ENCODE measurements at places on chromosomes 6 and 20.
A peak's percentile ranks its signal among the peaks of the same experiment; 100 is the strongest.

- DNase-seq = no peak
These were observed 160.0 kb downstream of the TBXT start for GRCh38 chr6:166007349-166008263.

DNA sequence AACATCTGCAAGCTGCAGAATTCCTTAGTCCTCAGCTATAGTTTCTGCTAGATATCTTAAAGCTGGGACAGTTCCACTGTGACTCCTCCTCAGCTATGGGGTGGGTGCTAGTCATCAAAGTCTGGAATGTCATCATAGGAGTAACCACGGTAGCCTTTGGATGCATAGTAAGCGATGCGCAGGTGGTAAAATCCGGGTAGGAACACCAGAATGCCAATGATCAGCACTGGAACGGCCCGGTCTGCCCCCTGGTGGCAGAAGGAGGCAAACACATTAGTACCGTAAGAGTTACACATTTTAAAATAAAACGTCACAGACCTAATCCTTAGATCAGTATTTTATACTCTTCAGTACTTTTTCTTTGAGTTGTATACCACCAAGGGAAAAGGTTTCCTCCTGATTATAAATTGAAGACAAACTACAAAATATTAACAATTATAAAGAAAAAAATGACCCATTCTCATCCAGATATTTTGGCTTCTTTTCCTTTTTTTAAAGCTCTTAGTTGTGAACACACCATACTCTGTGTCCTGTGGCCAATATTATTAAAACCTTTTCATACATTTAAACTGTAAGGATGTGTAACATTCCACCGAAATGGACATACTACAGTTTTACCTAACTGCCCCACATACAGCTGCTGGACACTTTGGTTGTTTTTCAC is 18.9 kb downstream of the PCNA start:
- peak; percentile 53 for DNase-seq

- DNase-seq = no peak
These were observed 2.1 kb downstream of the COL12A1 start for GRCh38 chr6:75203721-75204120.

DNA sequence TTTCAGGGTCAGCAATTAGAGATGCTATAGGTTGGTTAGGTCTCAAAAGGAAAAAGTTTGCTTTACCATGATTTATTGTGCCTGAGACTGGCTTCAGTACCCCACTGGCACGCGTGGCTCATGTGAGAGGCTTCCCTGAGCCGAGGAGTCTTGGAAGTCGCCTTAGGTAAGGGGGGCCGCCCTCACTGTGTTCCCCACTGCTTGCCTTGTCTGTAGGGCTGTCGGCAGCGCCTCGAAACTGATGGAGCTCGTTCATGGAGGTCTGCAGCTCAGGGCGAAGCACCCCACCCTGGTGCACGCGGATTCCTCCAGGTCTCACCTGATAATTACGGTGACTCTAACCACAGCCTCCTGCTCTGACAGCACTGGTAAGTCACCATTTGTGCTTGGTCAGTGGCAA is 39.2 kb downstream of the FRMD1 start:
- DNase-seq = no peak

GRCh38 chr6:169404828-169405227 is 151.2 kb upstream of the THBS2 start:
- DNase-seq = no peak

DNA sequence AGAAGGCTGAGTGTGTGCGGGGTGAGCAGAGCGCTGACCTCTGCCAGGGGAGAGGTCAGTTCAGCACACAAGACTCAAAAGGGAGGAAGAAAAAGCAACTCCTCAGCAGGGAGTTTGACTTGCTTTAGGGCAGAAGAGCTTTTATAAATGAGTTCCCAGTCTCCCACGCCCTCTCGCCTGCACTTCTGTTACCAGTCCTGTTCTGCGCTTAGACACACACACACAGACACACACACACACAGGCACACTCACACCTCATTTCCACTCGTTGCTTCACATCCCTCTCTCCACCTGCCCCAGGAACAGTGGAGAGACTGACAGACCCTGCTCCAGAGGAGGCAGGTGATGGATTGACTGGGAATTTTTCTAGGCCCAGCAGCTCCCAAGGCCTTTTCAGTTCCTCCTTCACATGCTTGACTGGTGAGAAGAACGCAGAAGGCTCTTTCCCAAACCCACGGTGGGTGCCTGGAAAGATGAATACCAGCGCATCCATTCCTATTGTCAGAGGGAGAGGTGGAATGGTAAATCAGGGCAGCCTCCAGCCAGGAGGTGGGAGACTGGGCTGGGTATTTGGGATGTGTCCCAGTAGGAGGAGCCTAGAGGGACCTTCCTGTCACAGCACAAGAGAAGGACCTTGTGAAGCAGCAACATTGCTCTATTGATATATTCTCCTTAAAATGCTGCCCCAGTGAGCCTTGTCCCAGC is 43.7 kb downstream of the JAG1 start:
- DNase-seq = no peak

GRCh38 chr6:146292506-146292905 is 251.1 kb upstream of the RAB32 start:
- DNase-seq = no peak

- DNase-seq = no peak
These were observed 10.9 kb upstream of the NCOA3 start for GRCh38 chr20:47490795-47491194.

GRCh38 chr6:145532361-145532760 is 203.0 kb downstream of the EPM2A start:
- DNase-seq = no peak

DNA sequence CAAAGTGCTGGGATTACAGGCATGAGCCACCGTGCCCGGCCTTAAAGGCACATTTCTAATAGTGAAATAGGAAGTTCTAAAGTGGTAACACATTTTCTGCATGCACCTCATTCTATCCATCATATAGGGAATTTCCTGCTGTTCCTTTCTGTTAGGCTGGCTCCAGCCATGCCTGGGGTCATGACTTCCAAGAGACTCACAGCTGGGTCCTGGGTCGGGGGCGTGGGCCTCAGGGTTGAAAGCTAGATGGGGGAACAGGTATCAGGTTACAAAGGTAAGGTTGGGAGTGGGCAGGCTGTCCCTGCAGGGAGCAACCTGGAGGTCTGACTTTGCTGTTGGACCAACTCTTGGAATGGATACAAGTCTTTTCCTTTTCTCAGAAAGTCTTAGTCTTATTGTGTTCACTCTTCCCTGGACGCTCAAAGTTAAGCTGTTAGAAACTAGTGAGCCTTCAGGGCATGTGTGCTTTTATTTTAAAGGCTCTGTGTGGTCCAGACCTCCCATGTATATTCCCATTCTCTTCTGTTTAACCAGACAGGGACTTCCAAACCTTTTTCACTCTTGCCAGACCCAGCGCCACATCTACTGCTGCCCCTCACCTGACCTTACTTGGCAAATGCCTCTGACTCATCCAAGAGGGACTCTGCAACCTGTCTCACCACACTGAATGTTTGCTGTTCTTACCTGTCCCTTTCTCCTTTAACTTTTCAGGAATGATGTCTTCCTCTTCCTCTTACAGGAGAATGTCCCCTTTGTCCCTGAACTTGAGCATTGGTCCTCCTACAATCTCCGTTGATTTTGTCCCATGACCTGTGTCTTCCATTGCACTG is 64.4 kb downstream of the TMEM170B start:
- DNase-seq = no peak

- no peak for DNase-seq
These were observed 13.6 kb downstream of the COL9A1 start for GRCh38 chr6:70289299-70289698.

GRCh38 chr6:29791162-29791561 is 36.5 kb upstream of the HLA-G start:
- no peak for DNase-seq

DNA sequence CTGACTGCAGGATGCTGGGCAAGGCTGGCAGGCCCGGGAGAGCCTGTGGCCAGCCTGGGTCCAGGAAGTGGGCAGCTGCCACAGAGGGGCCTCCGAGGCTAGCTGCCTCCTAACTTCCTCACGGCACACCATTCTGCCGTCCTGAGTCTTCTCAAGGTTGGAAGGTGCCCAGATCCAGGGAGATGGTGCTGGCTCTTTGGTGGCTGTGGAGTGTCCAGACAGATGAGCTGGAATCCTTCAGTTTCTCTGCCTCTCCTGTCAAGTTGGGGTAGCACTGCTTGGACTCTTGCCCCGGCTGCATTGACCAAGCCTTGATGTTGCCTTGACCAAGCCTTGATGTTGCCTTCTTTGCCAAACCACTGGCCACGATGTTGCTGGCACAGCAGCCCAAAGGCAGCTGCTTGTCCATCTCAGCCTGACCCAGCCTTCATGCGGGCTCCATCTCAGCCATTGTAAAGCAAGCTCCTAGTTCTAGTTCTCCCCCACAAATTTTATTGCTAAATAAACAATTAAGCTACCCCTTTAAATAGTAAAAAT is 75.1 kb upstream of the AFDN start:
- no peak for DNase-seq

DNA sequence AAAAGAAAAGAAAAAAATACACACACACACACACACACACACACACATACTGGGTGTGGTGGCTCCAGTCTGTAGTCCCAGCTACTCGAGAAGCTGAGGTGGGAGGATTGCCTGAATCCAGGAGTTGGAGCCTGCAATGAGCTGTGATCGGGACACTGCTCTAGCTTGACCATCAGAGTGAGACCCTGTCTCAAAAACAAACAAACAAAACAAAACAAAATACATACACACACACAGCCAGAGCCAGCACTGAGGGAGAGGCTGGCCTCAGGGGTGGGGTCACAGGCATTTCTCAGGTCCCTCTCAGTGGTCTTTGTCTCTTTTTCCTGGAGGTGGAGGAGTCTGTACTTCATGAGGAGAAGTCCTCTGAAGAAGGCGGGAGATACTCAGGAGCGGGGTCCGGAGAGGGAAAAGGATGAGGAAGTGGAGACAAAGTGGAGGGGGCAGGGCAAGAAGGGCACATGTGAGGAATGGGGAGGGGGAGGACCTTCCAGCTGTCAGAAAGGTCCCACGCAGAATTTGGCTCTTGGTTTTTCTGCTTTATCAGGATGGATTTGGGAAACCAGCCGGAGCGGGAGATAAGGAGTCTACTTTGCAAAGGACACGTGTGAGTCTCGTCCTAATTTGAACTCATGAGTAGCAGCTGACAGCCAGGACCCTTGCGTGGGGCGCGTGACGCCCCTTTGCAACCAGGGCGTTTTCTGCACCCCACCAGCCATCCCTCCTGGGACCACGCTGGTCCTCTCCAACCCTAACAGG is 7.7 kb upstream of the MICB start:
- DNase-seq = no peak

DNA sequence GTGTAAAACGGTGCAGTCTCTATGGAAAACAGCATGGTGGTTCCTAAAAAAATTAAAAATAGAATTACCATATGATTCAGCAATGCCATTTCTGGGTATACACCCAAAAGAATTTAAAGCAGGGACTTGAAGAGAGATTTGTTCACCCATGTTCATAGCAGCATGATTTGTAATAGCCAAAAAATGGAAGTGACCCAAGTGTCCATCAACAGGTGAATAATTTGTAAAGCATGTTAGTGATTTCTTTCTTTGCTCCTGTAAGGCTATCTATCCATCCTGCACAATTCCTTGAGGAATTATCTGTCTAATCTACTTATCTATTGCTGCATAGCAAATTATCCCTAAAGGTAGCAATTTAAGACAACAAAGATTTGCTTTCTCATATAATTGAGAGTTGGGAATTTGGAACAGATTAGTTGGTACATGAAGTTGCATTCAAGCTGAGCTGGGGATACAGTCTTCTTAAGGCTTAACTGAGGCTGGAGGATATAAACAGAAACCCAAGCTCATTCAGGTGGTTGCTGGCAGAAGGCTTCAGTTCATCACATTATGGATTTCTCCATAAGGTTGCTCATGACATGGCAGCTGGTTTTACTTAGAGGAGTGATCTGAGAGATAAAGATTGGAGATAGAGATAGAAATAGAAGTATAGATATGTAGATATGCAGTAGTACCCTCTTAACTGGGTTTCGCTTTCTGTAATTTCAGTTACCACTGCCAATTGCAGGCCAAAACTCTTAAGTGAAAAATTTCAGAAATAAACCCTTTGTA is 62.0 kb downstream of the IL22RA2 start:
- no peak for DNase-seq

DNA sequence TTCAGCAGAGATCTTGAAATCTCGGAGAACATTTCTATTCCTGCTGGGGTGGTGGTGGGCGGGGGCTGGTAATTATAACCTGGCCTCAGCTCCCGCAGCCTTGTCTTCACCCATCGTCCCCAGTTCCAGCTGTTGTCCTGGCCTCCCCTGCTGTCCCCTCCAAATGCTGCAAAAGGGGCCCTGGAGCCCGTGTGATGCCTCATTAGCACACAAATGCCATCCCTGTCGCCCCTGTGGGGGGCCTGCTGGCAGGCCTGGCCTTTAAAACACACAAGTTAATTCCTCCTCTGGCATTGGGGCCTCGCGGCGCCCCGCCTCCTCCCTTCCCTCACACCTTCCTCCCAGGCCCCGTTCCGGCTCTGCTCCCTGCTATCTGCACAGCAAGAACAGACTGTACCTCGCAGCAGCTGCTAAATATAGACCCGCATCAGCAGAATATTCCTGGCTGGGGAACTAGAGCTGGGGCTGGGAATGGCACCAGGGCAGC is 85.7 kb downstream of the CDH22 start:
- no peak for DNase-seq

DNA sequence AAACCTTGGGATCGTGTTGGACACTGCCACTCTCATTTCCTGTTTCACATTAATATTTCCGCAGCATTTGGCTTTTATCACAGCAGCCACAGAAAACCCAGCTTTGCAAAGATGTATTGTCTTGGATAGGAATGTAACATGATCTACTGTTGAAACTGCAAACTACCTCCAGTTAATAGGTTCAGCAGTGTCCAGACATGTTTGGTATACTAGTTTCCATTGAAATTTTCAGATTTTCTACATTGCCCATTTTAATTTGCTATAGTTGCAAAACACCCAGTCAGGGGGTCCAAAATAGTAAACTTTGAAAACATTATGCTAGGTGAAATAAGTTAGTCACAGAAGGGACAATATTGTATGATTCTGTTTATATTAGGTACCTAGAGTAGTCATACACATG is 3.3 kb downstream of the ANKRD6 start:
- DNase-seq = no peak

DNA sequence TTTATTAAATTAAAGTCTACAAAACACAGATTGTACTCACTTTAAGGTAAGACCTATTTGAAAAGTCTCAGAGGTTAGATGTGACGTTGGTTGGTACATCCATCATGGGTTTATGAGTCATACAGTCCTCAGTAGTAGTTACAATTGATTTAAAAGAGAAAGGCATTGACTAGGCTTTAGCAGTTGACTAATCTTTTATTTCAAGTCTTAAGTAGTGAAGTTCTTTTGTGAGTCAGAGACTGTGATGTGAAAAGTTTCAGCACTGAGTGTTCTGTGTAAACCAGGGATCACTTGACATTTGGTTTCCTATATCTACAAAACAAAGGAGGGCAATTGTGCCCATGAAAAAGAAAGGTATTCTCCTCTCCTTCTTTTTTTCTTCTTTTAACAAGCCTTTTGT is 221.3 kb downstream of the GRIK2 start:
- DNase-seq = no peak

DNA sequence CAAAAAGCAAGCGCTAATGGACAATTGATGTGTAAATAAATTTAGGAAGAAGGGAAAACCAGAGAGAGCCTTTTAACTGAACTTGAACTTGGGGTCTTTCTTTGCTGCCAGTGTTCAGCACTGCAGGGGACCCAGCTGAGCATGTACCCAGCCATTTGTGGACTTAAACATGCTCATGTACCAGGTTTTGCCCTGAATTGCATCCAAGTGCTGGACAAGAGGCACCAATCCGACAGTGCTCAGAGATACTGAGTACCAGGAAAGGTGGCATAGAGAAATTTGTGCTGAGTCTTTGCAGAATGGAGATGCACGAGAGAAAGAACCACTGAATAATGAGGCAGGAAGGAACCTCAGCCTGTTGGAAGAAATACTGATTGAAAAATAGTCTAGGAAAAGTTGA is 16.0 kb downstream of the AKAP12 start:
- no peak for DNase-seq

All from effector memory CD4-positive, alpha-beta T cell (primary cell).